ENCODE measurements at places on chromosomes 1 and 21.

DNA sequence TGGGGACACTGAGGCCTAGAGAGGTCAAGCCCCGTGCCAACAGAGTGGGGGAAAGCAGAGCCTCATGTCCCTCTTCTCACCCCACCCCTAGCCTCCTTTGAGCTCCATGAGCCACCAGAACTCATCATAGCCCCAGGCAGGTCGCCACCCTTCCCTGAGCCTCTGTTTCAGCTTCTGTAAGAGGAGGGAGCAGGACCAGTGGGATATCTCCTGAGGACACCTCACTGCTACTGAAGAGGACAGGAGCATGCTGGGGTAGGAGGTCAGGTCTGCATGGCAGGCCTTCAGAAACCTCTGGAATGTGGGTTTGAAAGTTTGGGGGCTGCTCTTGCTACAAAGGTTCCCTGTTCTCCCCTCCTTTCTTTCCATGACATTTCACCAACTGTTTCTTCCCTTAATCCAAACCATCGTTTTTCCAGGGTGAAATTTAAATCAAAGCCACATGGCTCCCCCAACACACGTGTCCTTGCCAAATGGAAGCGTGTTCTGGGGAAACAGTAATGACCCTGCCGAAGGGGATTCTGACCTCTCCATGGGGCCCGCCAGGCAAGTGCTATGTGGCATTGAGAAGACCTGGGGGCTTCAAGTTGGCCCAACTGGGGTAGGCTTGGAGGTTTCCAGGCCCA lies 88.1 kb upstream of the RUNX3 start:
- no peak for DNase-seq

- peak; percentile 17 for DNase-seq
These were observed 44.6 kb downstream of the PDPN start for GRCh38 chr1:13628218-13628617.

DNA sequence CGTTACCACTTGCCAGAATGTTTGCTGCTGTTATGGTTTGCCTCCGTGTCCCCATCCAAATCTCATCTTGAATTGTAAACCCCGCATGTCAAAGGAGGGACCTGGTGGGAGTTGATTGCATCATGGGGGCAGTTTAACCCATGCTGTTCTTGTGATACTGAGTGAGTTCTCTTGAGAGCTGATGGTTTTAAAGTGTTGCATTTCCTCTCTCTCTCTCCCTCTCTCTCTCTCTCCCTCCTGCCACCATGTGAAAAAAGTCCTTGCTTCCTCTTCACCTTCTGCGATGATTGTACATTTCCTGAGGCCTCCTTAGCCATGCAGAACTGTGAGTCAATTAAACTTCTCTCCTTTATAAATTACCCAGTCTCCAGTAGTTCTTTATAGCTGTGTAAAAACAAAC lies 44.4 kb downstream of the CFHR5 start:
- no peak for DNase-seq

DNA sequence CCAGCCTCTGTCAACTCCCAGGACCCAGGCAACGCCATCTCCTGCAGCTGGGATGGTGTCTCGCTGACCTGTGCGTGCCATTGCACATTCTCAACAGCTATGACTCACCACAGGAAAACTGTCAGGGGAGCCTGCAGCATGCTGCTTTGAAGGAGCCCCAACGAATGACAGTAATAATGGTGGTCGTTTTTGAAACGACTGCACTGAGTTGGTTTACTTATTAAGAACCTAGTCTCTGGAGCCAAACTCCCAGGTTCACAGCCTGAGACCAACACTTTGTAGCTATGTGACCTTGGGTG lies 21.6 kb downstream of the TCEA3 start:
- DNase-seq: peak; percentile 74

- DNase-seq: no peak
These were observed 133.6 kb upstream of the C1orf174 start for GRCh38 chr1:4033713-4034112.

DNA sequence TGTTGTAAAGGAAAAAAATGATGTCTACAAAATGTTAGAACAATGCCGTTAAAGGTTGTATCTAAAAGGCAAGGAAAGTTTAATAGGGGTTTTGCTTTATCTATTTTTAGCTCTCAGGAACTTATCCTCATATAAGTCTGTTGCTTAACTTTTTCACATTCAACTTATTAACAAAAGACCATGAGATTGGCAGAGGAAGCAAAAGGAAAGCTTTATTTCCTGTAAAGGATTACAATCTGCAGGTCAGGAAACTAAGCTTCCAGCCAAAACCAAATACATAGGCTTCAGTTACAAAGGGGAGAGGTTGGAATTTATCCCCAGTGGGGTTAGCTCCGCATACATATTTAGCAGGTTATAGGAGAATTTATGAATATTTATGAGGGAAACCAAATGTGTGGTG lies 58.7 kb upstream of the KIAA1614 start:
- DNase-seq: no peak

GRCh38 chr1:220045356-220046051 lies 801 bp downstream of the EPRS1 start:
- no peak for DNase-seq

DNA sequence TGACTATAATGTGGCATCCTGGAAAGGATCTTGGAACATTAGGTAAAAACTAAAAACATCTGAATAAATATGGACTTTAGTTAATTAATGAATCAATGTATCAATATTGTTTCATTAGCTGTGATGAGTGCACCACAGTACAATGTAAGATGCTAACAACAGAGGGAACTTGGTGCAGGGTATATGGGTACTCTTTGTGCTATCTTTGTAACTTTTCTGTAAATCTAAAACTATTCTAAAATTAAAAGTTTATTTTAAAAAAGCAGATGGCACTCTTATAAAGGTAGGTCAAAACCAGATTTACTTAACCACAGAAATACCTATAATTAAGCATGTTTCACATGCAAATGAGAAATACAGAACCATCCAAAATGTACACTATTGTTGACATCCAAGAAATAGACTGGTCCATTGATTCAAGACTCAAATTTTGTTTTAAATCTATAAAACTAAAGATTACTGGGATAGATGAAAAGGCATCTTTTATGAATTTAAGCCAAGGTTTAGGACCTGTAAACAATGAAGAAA lies 38.4 kb downstream of the ACBD3 start:
- no peak for DNase-seq

GRCh38 chr1:148263128-148263905 lies 111.2 kb upstream of the NBPF11 start:
- peak; percentile 45 for DNase-seq

- no peak for DNase-seq
These were observed 18.9 kb downstream of the EPB41 start for GRCh38 chr1:28933277-28933676.

- no peak for DNase-seq
These were observed 5.1 kb downstream of the ZNF496 start for GRCh38 chr1:247326411-247327130.

GRCh38 chr1:180168786-180169639 lies 14.3 kb downstream of the QSOX1 start:
- peak; percentile 48 for DNase-seq

GRCh38 chr1:1680031-1680911 lies 12.3 kb downstream of the SLC35E2B start:
- DNase-seq: no peak

DNA sequence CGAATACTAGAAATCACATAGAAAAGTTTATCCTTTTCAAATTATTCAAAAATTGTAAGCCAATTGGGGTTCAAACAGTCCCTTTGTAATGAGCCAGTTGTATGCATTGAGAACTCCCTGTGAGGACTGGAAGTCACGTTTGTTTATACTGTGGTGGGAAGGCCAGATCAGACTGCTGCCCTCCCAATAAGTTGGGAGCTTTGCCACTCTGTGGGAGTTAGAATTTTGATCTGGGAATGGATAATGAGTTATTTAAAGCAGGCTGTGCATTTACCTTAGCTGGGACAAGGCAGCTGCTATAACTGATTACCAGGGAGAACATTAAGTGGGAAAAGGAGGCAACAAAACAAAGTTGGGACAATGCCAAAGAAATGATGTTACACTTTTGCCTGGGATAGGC lies 178.8 kb downstream of the SDCCAG8 start:
- DNase-seq: no peak

DNA sequence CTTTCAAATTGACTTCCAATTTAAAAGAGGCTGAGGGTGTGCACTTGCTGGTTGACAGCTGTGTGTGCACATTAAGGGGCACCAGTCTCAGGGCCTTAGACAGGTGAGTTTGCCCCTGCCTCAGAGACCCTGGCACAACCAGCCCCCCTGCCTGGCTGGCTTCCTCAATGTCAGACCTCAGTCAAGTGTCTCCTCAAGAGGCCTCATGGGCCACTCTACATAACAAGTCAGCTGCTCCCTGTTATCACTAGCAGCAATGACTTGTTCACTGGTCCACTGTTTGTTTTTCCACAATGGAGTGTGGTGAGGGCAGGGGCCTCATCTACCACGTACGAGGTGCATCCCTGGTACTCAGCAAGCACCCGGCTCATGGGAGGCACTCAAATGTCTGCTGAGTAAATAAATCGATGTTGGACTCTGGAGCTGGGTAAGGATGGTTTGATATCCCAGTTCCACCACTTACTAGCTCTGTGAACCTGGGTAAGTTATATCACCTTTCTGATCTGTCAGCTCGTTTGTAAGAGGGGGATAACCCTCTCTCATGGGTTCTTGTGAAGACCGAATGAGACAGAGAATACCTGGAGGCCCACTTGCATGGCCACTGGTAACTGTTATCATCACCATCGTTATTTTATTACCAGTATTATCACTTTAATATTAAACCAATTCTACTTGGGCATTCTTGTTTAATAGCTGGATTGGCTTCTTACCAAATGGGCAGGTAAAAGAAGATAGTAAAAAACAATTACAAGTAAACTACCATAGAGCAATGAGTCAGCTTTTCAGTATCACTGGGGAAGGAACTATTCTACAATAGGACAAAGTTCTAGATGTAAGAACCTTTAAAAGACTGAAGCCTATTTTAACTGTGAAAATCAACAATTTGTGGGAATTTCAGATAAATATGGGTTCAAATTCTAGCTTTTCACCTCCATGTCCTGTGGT lies 64.6 kb downstream of the SLC66A1 start:
- no peak for DNase-seq

DNA sequence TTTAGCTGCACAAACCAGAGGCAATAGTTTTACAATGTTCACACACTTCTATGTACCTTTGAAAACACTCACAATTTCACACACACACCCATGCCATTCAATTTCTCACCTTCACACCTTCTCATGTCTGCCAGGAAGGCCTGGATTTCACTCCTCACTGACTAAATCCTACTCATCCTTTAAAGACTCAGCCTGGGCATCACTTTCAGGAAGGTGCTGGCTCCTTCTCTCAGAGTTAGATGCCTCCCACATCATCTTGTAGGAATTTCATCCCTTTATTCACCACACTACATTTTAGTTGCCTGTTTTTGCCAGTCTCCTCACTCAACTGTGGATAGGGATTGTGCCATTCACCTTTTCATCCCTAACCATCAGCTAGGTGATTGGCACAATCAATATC lies 2.3 kb downstream of the IL20 start:
- no peak for DNase-seq

GRCh38 chr1:76038287-76039004 lies 36.1 kb upstream of the ST6GALNAC3 start:
- peak; percentile 27 for DNase-seq

GRCh38 chr21:34520764-34521508 lies 8.9 kb upstream of the KCNE1 start:
- DNase-seq: no peak

DNA sequence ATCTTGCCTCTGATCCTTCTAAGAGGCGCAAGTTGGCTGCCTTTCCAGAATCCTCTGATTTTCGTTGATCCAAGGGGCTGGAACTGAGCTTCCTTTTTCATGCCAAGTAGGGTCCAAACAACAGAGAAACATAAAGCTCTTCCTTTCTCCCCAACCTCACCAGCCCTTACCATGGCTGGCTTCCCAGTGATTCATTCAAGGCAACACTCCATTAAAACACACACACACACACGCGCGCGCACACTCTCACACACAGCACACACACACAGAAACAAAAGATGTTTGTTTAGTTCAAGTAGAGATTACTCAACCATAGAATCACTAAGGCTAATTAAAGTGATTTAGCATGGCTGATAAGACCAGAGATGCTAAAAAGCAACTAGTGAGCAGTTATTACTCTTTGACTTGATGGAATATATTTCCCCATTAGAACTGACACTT lies 13.0 kb upstream of the GUCA2A start:
- DNase-seq: peak; percentile 75

DNA sequence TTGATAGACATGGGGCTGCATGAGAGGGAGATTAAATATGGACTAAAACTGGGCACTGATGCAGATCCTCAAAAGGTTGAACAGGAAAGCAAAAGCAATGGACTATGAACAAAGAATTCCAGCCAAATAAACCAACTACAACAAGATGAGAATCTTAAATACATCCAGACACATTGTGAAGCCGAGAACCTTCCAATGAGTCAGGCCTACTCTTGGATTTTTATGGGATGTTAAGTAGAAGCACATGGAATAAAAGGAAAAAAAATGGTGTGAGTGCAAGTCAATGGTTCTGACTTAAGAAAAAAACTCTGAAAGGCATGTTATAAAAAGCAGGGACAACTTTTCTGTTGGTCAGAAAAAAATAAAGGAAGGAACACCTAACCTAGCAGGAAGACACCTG lies 227.2 kb downstream of the DPYD start:
- DNase-seq: no peak

DNA sequence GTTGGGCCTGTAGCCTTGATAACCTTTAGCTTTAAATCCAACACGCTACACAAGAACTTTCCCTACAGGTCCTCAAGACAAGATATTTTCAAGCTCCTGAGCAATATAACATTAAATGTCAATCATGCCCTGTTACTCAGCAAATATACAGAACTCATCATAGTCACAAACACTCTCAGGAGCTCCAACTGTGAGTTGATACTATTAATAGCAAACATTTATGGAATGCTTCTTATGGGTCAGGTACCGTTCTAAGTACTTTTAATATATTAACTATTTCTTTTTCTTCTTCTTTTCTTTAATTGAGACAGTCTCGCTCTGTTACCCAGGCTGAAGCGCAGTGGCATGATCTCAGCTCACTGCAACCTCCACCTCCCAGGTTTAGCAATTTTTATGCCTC lies 10.1 kb downstream of the EYA3 start:
- DNase-seq: no peak

DNA sequence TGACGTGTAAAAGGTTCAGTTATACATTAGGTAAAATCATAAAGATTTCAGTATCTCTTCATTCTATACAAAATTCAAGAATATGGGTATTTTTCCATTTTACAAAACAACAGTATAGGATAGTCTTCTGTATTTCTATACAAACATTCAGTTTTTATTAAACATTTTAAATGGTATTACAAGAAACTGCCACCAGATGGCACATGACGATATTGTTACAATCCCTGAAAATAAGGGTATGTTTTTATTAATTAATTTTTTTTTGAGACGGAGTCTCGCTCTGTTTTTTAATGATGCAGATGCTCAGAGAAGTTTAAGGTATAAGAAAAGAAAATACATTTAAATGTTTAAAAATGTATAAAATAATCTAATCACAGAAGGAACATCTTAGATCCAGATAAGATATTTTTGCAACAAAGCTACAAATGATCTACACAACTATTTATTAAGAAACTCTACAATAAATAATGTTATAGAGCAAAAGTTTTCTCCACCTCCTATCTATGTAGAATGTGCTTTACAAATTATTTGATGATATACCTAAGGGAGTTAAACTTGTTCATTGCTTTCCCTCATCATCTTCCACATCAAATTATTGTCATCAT lies 23.5 kb upstream of the RSBN1 start:
- peak; percentile 43 for DNase-seq

Measured in HCEC 1CT (cell line).